ENCODE measurements at places on chromosomes 5 and 9. TPM values are rescaled to one million over a fixed set of nuclear protein-coding genes. Genes with fewer than 3 reads are reported as not detected.

DNA sequence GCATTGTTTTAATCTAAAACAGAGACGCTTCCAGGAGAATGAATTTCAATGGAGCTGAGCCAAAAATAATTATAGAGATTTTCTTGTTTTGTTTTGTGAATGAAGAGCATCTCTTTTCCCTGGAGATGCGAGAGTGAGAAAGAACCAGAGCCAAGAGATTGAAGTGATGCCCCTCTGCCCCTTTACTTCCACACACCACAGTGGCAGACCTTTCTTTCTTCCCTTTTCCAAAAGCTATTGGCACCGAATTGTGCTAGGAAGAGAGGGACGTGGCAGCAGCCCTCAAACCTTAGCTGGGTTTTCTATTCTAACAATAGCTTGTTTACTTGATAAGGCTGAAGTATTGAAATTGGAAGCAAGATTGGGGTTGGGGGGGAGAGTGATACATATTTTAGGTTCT lies 133.0 kb upstream of the TMEM161B start:
- no peak for DNase-seq

GRCh38 chr5:40524677-40525076 lies 155.0 kb upstream of the PTGER4 start:
- DNase-seq, result no peak

SLC22A4 gene
- total RNA-seq, result 0.26 TPM

- DNase-seq, result no peak
These were observed 147.3 kb downstream of the SGCD start for GRCh38 chr5:156474251-156474650.

DNA sequence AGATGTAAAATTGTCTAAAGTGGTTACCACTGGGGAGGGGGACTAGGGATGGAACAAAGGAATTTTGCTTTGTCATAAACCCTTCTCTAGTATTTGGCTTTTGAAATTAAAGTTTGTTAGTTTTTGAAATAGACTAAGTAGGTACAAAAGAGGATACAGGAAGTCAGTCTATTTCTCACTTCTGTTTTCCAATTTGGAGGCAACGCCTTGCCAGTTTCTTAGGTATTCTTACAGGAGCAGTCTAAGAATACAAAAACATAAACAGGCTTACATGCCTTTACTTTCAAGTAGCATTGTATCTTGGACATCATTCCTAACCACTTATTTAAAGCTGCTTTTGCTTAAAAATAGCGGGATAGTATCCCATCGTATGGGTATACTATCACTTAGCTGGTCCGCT lies 34.4 kb downstream of the ALG2 start:
- DNase-seq, result no peak

GPR21 gene
- total RNA-seq, result not detected

DNA sequence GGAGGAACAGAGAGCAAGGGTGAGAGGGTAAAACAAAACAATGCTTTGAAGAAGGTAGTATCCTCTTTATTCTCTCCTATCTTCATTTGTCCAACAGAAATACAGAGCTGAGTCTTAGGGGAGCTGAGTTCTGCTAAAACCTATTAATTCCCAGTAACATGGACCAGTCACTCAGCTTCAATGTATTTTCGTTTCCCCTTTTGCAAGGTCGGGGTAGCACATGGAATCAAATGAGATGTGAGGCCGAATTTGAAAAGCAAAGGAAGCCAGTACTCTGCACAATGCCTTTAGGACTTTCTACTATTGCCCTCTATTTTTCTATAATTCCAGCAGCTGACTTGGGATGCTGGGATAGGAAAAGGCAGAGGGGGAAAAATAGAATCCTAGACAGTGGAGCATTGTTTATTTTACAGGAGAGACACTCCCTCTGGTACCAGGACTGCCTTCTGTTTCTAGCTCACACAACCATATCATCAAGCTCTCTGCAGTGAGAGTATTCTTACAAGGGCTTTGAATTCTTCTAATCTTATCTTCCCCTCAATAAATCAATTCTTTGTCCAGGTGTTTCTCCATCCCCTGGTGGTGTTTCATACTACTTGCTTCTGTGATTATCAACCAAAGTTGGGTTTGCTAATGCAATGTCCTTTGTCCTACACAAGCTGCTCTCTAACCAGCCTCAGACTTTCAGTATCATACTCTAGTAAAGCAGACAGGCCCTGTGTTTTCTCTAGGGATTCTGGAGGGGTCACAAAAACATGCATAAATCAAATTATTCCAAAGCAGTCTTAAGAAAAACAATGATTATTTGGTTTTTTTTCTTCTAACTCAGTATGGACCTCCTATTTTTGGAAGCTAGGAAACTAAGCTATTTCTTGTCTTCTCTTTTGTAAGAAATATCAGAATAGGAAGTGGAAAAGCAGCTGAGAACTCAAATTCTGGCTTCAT lies 341.5 kb downstream of the OSTF1 start:
- DNase-seq, result no peak

DNA sequence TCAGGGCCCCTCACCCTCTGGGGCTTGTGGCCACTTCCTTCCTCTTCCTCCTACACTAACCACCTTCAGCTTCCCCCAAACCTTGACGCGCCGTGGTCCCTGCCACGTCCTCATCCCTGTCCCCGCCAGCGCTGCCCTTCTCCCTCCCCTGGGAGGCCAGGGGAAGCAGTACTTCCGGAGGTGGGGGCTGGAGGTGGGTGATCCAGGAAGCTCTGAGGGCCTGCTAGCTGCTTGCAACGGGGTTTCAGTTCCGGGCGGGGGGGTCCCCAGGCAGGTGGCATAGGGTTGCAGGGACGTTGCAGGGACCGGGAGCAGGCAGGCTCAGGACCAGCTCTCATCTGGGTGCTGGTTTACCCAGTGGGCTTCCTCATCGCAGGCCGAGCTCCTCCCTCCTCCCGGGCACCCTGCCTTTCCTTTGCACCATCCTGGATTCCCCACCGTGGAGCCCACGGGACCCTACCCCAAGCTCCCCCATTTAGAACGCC lies 70.0 kb downstream of the RXRA start:
- DNase-seq, result no peak

DNA sequence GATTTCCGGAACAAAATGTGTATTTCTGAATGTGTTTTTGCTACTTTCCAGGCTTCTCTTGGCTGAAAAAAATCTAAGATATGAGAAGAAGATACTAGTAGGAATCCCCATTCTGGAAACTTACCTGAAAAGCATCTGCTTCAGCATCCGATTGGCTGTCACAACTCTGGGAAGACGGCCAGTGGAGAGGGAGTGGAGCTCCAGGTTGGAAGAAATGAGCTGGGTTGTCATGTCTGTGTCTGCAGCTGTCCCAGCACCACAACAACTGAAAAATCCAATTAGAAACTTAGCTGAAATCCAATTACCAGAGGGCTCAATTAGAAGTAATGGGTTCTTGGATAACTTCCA lies 3.0 kb downstream of the PSMB7 start:
- no peak for DNase-seq

GRCh38 chr5:126514558-126515141 lies 80.4 kb downstream of the ALDH7A1 start:
- no peak for DNase-seq

SAXO1 gene
- not detected for total RNA-seq

DNA sequence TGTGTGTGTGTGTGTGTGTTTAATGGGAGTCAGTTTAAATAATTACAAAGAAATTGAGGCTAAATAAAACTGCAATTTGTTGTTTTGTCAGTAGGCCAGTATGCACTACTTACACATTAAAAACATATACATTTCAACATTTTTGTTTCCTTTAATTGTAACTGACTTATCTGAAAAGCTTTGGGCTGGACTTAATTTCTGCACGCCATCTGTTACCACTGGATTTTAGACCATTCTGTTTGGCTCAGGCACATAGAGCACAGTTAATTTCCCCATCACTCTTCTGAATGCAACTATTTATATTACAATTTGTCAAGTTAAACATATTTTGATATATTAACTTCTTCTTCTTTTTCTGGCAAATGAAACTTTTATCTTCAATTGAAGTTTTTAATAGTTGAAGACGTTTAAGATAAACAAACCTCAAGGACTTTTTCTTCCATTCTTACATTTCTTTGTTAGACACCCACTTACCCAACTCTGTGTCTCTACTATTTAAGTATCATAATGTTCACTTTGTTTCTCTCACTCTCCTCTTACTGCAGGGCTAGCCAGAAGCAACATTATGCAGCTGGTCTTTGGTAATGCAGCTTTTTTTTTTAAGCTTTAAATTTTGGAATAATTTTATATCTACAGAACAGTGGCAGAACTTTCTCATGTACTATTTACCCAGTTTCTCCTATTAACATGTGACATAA lies 253.4 kb upstream of the ANKH start:
- no peak for DNase-seq

- peak; percentile 22 for DNase-seq
These were observed 1012.6 kb downstream of the EFNA5 start for GRCh38 chr5:106658150-106658549.

GRCh38 chr5:83473346-83474160 lies 2.0 kb downstream of the VCAN start:
- no peak for DNase-seq

DNA sequence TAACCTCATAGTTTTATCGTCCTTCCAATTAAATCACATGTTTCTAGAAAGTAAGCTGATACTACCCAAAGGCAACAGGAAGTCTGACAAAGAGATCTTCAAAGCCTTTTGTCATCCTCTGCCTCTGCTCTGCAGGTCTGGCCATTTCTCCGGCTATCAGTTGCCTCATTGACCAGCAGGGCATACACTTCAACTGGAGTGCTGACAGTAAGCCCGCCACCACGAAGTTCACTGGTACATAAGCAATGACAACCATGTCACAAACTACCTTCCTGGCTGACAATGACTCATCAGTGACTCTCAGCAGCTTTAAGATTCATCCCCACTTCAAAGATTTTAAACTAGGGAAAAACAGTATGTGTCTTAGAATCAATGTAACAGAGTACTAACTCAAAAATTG lies 20.6 kb downstream of the SPTLC1 start:
- no peak for DNase-seq

DNA sequence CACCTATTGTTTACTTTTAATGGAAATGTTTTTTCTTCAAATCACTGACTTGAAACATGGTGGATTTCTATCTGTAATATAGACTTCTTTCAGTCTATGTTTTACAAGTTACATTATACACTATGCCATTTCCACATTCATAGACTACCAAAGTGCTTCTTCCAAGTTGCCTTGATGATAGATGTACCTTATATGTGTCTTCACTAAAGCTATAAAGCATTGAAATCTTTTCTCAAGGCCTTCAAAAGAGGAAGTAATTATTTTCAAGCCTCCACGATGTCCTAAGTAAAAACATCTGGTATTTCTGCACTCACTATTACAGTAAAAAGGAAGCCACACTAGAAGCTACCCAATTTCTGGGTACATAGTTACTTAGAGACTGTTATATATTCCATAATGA lies 113.3 kb downstream of the FGF10 start:
- DNase-seq, result no peak

DNA sequence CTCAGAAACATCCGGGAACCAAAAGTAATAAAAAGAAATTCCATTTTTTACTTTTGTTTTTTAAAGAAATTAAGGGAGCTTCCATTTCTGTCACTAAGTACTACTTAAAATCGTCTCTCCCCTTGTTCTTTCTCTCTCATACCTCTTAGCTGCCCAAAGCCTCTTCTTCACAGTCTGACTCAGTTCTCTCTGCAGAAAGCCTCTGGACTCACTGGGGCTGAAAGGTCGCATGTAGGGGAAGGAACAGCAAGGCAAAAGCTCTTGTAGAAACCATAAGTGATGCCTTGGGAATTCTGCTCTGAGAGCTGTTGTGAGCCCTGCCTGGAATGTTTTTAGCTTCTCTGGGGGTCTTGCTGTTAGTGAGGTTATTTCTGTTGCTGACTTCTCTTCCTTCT lies 100.8 kb upstream of the RANBP3L start:
- DNase-seq, result no peak

FREM1 gene
- total RNA-seq, result under 0.01 TPM

DNA sequence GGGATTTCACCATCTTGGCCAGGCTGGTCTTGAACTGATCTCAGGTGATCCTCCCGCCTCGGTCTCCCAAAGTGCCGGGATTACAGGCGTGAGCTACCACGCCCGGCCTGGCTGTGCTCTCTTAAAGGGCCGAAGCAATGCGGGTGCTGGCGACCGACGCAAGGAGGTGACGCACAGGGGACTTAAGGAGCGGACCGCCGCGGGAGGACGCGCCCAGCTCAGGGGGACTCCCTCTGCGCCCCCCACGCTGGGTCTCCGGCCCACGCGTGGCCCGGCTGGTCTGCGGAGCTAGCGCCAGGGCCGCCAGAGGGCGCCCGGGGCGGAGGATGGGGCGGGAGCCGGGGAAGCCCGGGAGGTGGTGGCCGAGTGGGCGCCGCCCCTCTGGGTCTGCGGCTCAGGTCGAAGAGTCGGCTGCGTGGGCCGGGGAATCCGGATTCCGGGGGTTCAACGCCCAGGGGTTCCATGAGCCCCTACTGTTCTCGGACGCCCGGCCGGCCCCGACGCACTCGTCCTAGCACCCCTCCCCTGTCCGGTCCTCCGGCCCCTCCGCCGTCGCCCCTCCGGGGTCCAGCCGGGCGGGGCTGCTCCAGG lies 502 bp upstream of the CERCAM start:
- DNase-seq, result peak; percentile 65

GRCh38 chr5:17295671-17296070 lies 78.2 kb downstream of the BASP1 start:
- DNase-seq, result no peak
